ENCODE measurements at places on chromosomes 2 and 18.

DNA sequence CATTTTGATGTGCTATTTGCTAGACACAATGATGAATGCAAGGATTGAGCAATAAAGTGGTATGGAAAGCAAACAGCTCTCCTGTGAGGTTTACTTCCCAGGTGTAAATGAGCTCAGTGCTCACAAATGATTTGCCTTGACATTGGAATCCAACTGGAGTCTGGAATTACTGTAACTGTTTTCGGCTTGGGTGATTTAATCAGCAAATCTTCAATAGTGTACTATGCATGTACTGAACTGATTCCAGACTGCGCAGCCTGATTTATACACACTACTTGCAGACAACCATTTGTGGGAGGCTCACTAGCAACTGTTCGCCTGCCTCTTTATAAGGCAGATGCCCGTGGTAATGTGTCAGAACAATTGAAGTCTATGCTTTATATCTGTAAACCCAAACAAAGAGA is 27.9 kb upstream of the SOX11 start:
- DNase-seq, result no peak

DNA sequence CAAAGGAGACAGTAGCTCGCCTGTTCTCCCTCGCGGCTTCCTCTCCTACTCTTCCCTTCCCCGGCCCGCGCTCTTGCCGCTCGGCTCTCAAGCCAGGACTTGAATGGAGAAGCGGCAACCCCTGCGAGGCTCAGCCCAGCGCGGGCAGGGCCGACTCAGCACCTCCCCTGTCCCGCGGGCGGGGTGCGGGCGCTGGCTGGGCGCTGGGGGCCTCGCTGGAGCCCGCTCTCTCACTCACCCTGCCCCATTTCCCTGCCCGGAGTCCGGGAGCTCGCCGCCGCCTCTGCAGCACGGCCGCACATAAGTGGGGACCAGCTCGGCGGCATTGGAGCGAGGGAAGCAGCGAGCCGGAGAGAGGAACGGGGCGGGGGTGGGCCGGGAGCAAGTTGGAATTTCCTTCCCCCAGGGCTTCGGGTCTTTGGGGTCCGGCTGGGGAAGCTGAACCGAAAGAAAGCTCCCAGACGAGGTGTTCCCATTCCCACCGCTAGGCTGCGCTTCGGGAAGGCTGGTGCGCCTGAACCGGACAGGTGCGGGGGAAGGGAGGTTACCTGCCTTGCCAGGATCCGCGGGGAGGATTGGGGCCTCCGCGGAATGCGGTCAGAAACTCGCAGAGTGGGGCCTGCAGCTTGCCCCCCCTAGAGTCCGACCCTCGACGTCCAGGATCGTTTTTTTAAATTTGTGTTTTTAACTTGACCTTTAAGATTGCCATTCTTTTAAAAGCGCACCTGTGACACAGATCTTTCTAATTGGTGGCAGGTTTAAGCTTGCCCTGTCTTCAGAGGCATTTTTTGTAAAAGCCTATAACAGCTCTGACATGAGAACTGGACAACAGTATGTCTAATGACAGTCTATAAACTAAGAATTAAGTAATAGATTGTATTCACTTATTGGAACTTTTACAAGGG is at the start of gene COBLL1:
TSS of gene COBLL1 (minus strand) at position 105 of the 905 bp plus-strand sequence. CDS start 627 bp downstream, outside the sequence.
- peak; percentile 81 for DNase-seq

DNA sequence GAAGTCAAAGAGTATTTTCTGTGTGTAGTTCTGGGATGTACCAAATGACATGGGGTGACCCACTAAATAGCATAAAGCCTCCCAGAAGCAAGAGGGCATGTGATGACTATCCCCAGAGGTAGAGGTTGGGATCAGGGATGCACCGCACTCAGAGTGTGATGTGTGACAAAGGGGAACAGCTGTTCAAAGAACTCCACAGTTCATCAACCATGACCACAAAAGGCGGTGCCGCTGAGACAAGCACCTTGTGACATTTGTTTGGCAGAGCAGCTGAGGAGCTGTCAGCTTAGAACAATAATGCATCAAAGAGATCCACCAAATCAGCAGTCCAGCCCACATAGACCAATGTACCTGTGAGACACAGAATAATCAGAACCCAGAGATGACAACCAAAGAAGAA is 81.3 kb downstream of the VWC2L start:
- peak; percentile 67 for DNase-seq

- DNase-seq, result no peak
Observed at GRCh38 chr2:46569766-46570165, 90.4 kb downstream of the TMEM247 start.

DNA sequence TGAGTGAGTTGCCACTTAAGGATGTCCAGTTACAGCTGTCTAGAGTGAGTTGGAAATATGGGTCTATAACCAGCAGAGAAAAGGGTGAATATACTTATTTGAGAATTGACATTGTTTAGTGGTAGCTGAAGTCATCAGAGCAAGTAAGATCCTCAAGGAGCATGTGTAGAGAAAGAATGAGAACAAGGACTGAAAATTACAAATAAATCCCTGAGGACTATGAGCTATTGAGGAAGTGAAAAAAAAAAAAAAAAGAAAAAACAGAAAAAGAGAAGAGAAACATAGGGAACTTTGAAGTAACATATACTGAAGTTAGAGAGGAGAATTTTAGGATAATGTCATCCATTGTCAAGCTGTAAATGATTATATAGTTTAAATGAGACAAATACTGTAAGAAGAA is 134.0 kb upstream of the CCDC68 start:
- DNase-seq, result no peak

GRCh38 chr2:15383695-15384350 is 177.3 kb downstream of the NBAS start:
- DNase-seq, result no peak

DNA sequence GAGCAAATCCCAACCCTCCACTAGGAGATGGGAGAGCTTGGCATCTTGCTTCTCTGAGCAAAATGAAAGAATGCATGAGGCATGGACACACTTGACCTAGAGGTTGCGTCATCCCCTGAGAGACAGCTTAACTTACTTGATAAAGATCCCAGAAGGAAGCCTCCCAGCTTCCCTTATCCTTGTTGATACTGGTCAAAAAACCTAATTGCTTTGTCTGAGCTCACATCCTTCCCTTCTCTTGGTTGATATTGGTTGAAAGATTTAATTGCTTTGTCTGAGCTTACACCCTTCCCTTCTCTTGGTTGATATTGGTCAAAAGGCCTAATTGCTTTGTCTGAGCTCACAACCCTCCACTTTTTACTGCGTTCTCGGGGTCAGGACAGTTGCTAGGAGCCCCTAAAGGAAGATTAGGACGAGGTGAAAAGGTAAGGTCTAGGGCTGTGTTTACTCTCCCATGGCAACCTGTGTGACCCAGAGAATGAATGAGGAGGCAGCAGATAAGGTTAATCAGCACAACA is 12.2 kb upstream of the BOD1L2 start:
- DNase-seq, result no peak

- DNase-seq, result no peak
Observed at GRCh38 chr2:63049211-63049969, 1.2 kb upstream of the OTX1 start.

DNA sequence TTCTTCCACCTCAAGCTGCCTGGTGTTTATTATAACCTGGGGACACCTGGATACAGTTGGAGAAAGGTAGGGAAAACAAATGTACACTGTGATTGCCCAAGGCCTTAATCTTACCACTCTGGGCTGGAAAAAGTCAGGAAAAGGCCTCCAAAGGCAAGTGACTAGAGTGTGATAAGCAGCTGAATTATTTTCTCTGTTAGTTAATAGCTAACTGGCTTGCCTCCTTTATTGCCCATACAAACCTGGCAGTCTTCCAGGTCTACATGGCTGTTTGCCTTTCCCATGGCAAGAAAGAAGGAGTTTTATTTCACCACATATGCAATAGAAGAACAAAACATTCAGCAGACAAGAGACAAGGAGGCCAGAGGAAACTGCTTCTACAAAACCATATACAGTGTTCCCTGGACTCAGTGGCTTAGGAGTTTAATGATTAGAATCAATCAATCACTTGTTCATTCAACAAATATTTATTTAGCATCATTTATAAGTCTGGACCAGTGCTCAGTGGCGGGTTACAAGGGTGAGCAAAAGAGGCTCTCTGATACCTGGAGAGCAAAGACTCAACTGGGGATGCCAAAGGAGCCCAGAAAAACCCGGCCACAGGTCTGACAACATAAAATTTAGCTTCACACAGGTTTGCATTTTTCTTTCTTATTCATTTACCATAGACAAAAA is 27.5 kb upstream of the SUCLG1 start:
- DNase-seq, result peak; percentile 0

DNA sequence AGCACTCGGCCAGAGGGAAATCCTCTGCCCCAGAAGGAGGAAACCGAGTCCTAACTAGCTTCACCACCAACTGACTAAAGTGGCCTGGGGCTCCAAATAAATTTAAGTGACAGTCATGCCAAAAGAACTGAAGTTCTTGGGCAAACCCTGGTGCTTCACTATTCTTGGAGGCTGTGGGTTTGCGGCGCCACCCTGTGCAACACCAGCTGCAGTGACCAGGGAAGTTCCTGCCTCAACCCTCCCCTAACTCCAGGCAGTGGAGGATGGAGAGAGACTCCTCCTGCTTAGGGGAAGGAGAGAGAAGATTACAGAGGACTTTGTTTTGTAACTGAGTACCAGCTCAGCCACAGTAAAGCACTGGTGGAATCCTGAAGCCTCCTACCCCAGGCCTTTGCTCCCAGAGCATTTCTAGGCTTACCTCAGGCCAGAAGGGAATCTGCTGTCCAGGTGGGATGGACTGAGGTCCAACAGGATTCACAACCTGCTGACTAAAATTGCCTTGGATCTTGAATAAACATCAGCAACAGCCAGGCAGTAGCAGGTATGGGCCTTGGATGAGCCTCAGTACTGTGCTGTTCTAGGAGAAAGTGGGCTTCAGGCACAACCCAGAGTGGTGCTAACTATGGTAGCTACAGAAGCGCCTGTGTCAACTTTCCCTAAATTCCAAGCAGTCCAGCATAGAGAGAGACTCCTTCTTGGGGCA is 29.4 kb upstream of the BMP10 start:
- DNase-seq, result no peak

- no peak for DNase-seq
Observed at GRCh38 chr2:9812945-9813311, 30.3 kb upstream of the TAF1B start.

GRCh38 chr2:10890706-10891270 is 20.9 kb upstream of the KCNF1 start:
- no peak for DNase-seq

DNA sequence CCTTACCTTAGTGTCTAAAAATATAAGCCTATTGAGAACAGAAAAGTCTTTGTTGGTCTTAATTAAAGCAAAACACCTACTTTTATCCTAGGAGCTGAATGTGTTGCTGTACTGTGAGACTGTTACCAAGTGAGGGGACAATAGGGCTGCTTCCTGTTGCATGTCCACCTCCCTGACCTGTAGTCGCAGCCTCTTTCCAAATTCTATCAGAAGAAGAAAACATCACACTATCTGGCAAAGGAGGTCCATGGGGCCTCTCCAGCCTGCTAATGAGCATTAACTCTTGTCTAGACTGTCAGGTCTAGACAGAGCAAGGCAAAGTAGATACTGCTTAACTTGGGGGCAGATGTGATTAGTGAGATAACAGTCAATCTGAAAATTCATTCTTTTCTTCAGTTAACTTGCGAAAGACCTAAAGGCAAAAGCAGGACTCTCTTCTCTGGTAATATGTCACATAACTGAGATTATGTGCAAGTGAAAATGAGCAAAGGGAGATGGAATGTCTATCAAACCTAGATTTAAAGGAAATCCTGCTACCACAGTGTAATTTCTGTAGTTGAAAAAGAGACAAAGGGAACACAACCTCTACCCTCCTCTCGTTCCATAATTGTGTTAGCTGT is 66.9 kb downstream of the CDH20 start:
- no peak for DNase-seq

DNA sequence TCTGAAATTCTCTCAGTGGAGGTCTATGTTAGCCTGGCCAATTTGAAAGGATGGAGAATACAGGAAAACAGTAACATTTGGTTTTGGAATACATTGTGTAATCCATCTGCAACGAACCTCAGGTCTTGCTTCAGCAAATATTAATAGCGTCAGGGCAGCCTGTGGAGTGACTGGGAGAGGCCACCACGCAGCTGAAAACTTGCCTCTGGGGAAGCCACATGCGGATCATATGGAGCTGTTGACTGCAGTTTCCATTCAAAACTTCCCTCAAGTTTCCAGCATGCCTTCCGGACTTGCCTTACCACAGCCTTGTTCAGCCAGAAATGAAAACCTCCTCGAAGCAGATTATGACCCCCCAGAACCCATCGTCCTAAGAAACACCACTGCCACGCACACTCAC is 25.7 kb downstream of the BCL11A start:
- no peak for DNase-seq

DNA sequence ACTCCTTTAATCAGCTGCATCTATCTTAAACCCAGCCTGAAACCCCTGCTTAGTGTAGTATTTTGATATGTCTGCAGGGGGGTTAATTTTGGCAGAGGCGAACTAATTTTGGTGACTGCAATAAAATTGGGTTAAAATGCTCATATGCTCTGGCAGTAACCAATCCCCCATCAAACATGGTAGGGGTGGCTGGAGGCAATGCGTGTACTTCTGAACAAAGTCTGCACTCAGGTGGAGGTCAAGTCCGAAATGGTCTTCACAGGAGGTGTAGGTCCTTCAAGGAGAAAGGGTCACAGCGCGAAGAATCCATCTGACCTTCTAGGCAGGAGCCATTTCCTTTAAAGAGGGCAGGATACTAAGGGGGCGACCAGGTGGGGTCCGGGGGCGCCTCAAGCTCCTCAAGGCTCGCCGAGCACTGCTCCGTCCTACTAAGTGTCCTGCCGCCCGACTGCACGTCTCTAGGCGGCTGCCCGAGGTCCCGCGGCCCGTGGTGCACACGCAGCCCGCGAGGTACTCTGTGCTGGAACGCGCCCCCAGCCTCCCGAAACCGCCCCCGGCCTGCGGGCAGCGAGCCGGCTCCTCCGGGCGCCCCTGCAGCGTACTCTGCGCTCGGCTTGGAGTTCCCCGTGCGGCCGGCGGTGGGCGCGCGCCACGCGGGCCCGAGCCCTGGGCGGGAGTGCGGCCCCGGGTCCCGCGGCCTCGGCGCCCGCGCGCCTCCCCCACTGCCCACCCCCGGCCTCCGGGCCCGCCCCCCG is 1.7 kb upstream of the LDLRAD4 start:
- no peak for DNase-seq

- no peak for DNase-seq
Observed at GRCh38 chr2:148006249-148007007, 14.1 kb downstream of the ORC4 start.

DNA sequence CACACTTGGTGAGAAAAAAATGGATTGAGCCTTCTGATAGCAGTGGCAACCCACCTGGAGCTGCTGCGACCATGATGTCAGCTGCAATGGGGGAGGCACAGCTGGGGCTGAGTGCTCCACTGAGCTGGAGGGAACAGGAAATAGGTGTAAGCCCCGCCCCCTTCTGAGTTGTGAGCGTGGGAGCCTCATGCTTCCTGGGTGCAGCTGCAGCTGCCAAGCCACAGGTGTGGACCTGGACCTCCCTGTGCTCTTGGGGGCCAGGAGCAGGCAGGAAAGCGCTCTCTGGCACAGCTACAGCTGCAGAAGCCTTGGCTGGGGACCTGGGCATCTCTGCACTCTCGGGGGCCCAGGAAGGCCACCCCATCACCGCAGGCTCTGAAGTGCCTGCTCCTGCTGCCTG is 970.6 kb downstream of the DCDC2C start:
- DNase-seq, result no peak

GRCh38 chr2:213752575-213752974 is 468.3 kb downstream of the SPAG16 start:
- no peak for DNase-seq

GRCh38 chr18:23369266-23369665 is 83.8 kb upstream of the RIOK3 start:
- no peak for DNase-seq
